ENCODE measurements at places on chromosomes 1 and 21.

DNA sequence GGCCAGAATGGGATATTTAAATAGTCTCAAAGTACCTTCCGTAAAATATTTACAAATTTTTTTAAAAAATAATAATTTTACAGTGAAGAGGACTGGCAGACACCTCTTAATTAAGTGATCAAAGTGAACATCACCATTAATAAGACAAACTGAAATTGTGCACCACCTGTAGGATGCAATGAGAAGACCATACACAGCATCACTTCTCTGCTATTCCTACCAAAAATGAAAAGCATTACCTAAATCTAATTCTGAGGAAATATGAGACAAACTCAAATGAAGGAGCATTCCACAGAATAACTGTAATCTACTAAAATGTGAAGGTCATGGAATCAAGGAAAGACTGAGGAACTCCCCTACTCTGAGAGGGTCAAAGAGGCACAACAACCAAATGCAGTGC is 68.2 kb upstream of the PRDX6 start:
- H3K27me3 ChIP-seq = no peaks in the 10 kb centered on the region
- DNase-seq = no peak
- no peaks in the 10 kb centered on the region for H3K36me3 ChIP-seq

- H3K36me3 ChIP-seq = no peaks in the 10 kb centered on the region
- no peak for DNase-seq
- H3K4me1 ChIP-seq = no peaks in the 10 kb centered on the region
- no peak overlapping the region for H3K27ac ChIP-seq
Observed at GRCh38 chr1:118323246-118323645, 138.2 kb upstream of the SPAG17 start.

DNA sequence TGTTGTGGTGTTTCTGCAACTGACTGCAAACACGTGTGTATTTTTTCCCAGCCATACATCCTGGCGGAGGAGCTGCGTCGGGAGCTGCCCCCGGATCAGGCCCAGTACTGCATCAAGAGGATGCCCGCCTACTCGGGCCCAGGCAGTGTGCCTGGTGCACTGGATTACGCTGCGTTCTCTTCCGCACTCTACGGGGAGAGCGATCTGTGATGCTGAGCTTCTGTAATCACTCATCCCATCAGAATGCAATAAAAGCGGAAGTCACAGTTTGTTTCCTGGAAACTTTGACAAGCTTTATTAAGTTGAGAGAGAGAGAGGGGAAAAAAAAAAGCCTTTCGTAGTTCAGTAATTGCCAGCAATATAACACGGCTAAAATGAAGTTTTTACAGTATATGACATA is 32.7 kb upstream of the MTR start:
- DNase-seq = no peak
- H3K4me1 ChIP-seq = no peaks in the 10 kb centered on the region
- H3K27ac ChIP-seq = no peak overlapping the region
- H3K4me3 ChIP-seq = no peak overlapping the region
- no peaks in the 10 kb centered on the region for H3K27me3 ChIP-seq

GRCh38 chr1:53272349-53272748 is 34.0 kb upstream of the MAGOH start:
- peaks cover 24% of the 10 kb centered on the region for H3K36me3 ChIP-seq
- no peaks in the 10 kb centered on the region for H3K27me3 ChIP-seq
- no peak overlapping the region for H3K4me3 ChIP-seq
- no peak for DNase-seq
- H3K27ac ChIP-seq = no peak overlapping the region

DNA sequence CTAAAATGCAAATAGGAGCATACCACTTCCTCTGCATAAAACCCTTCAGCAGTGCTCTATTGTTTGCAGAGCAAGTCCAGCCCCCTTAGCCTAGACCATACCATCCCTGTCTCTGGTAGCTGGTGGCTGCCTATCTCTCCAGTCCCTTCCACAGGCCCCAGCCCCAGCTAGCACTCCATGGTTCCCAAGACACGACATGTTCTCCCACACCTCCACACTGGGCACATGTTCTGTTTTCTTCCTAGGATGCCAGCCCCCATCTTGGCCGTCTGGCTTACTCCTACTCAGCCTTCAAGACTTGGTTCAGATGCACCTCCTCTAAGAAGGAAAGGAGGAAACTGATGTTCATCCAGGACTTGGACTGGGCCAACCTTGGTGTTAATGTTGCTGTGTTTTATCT is 108.4 kb downstream of the BEND5 start:
- H3K27me3 ChIP-seq = no peaks in the 10 kb centered on the region
- H3K36me3 ChIP-seq = no peaks in the 10 kb centered on the region
- H3K4me3 ChIP-seq = no peak overlapping the region
- DNase-seq = no peak
- H3K4me1 ChIP-seq = no peaks in the 10 kb centered on the region

GRCh38 chr1:156385534-156386031 is 16.6 kb downstream of the RHBG start:
- peaks cover 11% of the 10 kb centered on the region for H3K27me3 ChIP-seq
- DNase-seq = no peak
- H3K27ac ChIP-seq = no peak overlapping the region
- no peaks in the 10 kb centered on the region for H3K36me3 ChIP-seq

- DNase-seq = no peak
- H3K36me3 ChIP-seq = no peaks in the 10 kb centered on the region
- no peak overlapping the region for H3K27ac ChIP-seq
- no peak overlapping the region for H3K4me3 ChIP-seq
- no peaks in the 10 kb centered on the region for H3K27me3 ChIP-seq
Observed at GRCh38 chr21:16353764-16354163, 624.0 kb downstream of the USP25 start.

GRCh38 chr21:37449302-37449937 is 82.8 kb downstream of the DYRK1A start:
- no peak overlapping the region for H3K27ac ChIP-seq
- H3K4me1 ChIP-seq = no peaks in the 10 kb centered on the region
- DNase-seq = no peak

GRCh38 chr21:33587792-33588484 is 546 bp downstream of the DONSON start:
- no peak for DNase-seq
- peak overlapping the region; percentile 82 for H3K27ac ChIP-seq
- H3K4me3 ChIP-seq = peak overlapping the region; percentile 92

DNA sequence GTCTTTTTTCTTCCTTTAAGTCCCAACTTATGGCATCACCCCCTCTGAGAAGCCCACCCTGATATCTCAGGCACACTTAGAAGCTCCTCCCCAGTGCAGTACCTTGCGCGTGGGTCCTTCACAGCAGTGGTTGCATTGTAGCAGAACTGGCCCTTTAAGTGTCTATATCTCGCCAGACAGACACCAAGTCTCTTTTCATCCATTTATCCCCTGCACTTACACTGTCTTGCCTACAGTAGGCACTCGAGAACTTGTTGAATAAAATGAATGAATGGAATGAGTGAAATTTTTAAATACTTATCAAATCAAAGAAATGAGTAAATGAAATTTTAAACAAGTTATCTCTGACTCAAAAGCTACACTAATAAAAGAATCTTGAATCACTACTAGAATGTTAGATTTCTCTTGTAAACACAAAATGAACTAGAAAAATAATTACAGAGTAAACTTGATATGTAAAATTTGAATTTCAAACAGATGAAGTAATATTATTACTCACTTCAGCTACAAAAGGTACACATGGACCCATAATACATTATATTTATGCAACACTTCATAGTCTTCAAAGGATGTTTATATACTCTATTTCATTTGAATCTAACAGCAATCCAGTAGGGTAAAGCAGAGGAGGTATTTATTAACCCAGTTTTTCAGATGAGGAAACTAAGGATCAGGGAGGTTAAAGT is 54.7 kb upstream of the MAN1A2 start:
- no peaks in the 10 kb centered on the region for H3K4me1 ChIP-seq
- H3K27ac ChIP-seq = no peak overlapping the region
- no peaks in the 10 kb centered on the region for H3K36me3 ChIP-seq
- no peak for DNase-seq

DNA sequence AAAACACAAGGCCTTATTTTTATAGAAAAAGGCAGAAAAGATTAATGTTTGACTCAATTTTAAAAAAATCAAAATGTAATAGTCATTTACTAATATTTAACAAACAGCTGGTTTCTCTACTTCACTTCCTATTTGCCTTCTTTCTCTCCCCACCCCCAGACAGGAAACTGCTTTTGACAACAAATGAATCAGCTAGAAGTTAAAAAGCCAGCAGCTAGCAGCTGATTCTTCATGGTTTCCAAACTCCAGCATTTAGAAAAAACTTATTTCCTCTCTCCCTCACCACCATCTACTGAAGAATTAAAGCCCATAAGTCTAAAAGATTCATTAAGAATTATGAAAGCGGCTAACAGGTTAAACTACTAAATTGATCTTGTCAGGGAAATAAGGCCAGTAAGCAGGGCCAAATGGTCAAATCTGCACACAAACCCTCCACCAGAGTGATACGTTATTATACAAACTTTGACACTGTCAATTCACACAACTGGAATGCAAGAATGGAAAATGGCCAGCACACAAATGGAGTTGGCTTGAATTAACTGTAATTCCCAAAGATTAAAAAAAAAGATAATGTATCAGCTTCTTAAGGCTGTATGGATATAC is 4.0 kb downstream of the WDR26 start:
- DNase-seq = no peak
- no peaks in the 10 kb centered on the region for H3K27me3 ChIP-seq
- peak overlapping the region; percentile 58 for H3K27ac ChIP-seq
- peaks cover 9% of the 10 kb centered on the region for H3K36me3 ChIP-seq
- H3K4me1 ChIP-seq = peaks cover 13% of the 10 kb centered on the region

DNA sequence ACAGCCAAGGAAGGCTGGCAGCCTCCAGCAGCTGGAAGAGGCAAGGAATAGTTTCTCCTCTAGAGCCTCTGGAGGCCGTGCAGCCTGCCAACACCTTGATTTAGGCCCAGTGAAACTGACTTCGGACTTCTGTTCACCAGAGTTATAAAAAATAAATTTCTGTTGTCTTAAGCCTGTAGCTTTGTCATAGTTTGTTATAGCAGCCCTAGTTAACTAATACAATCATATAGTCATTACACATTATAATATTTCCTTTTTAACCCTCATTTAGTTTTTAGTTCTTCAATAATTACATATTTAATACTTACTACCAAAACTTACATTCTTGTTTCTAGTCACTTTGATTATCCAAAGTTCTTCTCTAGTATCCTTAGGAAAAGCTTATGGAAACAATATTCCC is 20.3 kb downstream of the NOS1AP start:
- H3K4me1 ChIP-seq = no peaks in the 10 kb centered on the region
- DNase-seq = no peak
- no peak overlapping the region for H3K27ac ChIP-seq
- no peaks in the 10 kb centered on the region for H3K36me3 ChIP-seq

DNA sequence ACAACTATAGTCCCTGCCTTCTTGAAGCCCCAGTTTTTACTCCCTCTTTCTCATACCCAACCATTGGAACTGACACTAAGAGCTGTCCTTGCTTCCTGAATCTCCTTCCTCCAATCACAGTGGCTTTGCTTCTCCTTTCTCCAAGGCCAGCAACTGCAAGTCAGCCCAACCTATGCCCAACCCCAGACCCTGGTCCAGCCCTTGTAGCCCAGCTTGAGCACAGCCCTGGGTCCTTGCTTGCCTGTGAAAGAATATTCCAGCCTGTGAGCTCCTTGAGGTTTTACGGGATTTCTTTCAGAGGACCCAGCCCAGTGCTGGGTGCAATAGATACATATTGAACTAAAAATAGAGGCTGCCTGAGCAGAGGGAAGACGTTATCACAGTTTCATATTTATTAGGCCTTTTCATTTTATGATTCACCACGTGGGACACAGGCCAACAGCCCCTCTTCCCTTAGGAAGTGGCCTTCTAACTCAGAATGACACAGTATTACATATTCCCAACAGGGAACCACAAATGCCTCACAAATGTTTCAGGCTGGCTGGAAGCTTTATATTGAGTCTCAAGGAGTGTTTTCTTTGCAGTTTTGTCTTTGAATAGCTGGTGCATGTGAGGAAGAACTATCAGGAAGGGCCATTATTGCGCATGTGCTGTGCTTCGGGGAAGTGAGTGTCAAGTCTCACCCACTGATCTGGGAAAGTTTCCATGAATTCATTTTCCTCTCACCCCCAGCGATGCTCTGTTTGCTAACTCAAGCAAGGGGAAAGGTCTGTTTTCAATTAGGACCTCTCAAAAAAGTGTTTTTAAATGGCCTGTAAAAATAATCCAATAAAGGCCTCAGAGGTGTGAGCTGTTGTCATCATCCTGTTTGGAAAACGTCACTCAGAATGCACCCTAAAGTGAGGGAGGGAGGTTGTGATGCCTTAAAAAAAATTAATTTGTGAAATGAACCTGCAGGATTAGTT is 92.3 kb upstream of the NFIA start:
- no peaks in the 10 kb centered on the region for H3K36me3 ChIP-seq
- H3K4me3 ChIP-seq = no peak overlapping the region
- no peaks in the 10 kb centered on the region for H3K4me1 ChIP-seq
- H3K27me3 ChIP-seq = no peaks in the 10 kb centered on the region
- H3K27ac ChIP-seq = no peak overlapping the region

DNA sequence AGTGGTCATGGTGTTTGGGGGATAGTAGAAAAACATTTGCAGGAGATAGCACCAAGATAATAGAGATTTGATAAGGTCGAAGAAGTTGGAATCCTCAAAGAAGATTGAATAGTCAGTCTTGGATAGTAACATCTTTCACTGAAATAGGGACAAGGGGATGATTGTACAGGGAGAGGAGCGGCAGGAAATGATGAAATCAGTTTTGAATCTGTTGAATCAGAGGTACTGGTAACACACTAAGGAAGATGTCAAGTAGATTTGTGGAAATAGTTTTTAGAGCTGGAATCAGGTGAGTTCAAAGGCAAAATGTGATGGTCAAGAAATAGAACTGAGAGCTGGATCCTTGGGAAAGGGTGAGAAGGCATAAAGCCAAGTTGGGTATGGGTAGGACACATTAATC is 26.5 kb downstream of the CAP1 start:
- H3K4me1 ChIP-seq = peaks cover 25% of the 10 kb centered on the region
- H3K4me3 ChIP-seq = no peak overlapping the region
- no peaks in the 10 kb centered on the region for H3K27me3 ChIP-seq
- no peak for DNase-seq
- no peak overlapping the region for H3K27ac ChIP-seq
- H3K36me3 ChIP-seq = peaks cover 65% of the 10 kb centered on the region

DNA sequence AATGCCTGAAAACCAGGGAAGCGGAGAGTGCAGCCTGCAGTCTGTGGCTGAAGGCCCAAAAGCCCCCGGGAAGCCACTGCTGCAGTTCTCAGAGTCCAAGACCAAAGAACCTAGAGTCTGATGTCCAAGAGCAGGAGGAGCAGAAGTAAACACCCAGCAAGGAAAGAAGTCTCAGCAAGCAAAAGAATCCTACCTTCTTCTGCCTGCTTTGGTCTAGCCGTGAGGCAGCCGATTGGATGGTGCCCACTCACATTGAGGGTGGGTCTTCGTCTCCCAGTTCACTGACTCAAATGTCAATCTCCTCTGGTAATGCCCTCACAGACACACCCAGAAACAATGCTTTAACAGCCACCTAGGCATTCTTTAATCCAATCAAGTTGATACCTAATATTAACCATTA is 217.5 kb downstream of the PLA2G4A start:
- H3K36me3 ChIP-seq = no peaks in the 10 kb centered on the region
- no peak overlapping the region for H3K4me3 ChIP-seq
- H3K27me3 ChIP-seq = no peaks in the 10 kb centered on the region

GRCh38 chr1:58572690-58573089 is 4.4 kb downstream of the TACSTD2 start:
- peaks cover 38% of the 10 kb centered on the region for H3K4me1 ChIP-seq
- H3K4me3 ChIP-seq = peak overlapping the region; percentile 9
- H3K27ac ChIP-seq = peak overlapping the region; percentile 72
- no peak for DNase-seq
- no peaks in the 10 kb centered on the region for H3K27me3 ChIP-seq
- H3K36me3 ChIP-seq = no peaks in the 10 kb centered on the region

GRCh38 chr1:23184212-23184934 is 15.7 kb upstream of the LUZP1 start:
- H3K36me3 ChIP-seq = no peaks in the 10 kb centered on the region
- no peaks in the 10 kb centered on the region for H3K4me1 ChIP-seq
- no peak overlapping the region for H3K27ac ChIP-seq
- no peak for DNase-seq
- no peak overlapping the region for H3K4me3 ChIP-seq
- no peaks in the 10 kb centered on the region for H3K27me3 ChIP-seq
